Right atrium auricular region (tissue), 2 donors: ENCODE measurements at places on chromosomes 3 and 15.

DNA sequence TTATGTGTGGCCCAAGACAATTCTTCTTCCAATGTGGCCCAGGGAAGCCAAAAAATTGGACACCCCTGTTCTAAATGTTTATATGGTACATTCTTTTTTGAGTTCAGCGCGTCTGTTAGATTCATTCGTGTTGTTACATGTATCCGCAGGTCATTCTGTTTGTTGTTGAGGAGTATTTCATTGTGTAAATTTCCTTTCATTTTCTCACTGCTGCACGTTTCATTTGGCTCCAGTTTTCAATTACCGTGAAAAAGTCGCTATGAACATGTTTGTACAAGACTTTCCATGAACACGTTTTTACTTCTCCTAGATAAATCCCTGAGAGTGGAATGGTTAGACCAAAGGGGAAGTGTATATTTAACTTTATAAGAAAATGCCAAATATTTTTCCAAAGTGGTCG is 7.5 kb upstream of the OPA1 start:
- no peak for DNase-seq

- no peak for DNase-seq
These were observed 29.5 kb downstream of the SLCO3A1 start for GRCh38 chr15:91882858-91883586.

- no peak for DNase-seq
These were observed 68.3 kb upstream of the CHMP2B start for GRCh38 chr3:87158823-87159222.

GRCh38 chr3:86418861-86419260 is 572.1 kb downstream of the VGLL3 start:
- DNase-seq, result no peak

- no peak for DNase-seq
These were observed 5.1 kb downstream of the EPHB3 start for GRCh38 chr3:184566441-184567414.
